ENCODE measurements at places on chromosomes 5 and 9.

DNA sequence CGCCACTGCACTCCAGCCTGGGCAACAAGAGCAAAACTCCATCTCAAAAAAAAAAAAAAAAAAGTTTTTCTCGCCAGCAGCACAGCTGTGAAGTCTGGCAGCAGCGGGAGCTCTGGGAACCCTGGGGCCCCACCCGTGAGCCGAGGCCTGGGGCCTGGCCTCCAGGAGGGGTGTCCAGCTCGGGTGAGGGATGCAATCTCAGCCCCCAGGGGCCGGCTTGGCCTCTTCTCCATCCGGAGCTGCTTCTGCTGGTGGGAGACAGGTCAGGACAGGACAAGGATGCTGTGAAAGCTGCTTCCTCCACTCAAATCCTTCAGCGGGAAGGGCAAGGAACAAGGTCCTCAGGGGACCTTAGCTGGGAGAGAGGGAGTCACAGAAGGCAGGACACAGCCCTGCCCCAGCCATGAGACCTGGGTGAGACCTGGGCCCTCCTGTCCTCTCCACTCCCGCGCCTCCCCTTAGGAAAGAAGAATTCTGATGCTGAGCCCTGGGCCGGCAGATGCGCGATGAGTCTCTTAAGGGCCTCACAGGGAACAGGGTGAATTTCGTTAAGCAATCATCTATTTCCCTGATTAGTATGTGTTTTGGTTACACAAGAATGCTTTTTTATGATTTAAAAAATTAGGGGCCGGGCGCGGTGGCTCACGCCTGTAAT lies 30.6 kb downstream of the PLPP7 start:
- DNase-seq = no peak

GRCh38 chr5:72379936-72380335 lies 59.8 kb downstream of the PTCD2 start:
- no peak for DNase-seq

DNA sequence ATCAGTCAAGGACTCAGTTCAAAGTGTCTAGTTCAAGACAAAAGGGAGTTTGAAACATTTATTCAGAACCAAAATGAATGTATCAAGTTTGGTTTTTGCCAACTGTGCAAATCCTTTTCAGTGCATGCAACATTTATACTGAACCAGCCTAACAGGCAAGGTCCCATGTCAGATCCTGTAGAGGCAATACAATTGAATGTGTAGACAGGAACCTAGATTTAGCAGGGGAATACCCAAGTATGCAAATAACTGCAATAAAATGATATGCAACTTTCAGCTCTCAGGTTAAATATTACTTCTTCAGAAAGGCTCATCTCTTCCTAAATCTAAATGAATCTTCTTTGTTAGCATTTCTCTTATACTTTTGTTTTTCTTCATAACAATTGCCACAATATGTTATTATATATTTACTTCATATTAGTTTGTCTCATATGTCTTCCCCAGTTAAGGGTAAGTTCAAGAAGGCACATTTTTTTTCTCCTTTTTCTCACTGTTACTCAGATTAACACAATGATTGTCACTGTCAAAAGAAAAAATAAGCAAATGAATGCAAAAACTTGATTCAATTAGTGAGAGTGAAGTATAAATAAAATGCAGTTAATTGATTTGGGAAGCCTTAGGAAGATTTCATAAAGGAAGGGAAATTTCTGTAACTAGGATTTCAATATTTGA lies 163.9 kb upstream of the RASA1 start:
- no peak for DNase-seq

DNA sequence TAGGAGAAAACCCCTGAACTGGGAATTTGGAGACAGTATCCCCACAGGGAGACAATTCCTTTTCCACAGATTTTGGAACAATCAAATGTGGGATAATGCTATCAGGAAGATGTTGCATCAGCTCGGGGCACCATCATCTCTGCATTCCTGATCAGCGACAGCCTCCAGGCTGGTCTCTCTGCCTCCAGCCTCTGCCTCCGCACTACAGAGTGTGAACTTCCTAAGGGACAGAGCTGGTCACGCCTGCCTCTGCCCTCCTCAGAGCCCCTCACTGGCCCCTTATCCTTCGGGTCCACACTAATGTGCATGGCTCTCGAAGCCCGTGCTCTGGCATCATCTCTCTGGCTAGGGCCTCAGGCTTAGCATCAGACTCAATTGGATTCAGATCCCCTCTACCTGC lies 8.6 kb downstream of the FOXI1 start:
- no peak for DNase-seq

DNA sequence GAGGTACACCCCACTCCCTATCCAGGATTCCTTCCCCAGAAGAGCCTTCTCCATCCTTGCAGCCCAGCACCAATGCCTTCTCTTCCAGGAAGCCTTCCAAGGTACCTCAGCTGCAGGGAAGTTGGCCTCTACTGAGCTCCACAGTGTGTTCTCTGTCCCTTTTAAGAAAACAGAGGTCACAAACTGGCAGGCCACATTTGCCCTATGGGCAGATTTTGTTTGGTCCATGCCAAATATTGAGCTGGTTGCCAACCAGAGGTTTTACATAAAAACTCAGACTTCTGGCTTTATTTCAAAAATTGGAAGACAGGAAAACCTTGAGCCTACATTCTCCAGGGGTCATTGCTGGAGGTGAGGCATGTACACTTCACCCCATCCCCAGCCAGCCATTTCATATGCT lies 9.0 kb upstream of the NDST1 start:
- no peak for DNase-seq

- peak; percentile 73 for DNase-seq
These were observed 206.6 kb upstream of the RFX3 start for GRCh38 chr9:3732077-3733038.

DNA sequence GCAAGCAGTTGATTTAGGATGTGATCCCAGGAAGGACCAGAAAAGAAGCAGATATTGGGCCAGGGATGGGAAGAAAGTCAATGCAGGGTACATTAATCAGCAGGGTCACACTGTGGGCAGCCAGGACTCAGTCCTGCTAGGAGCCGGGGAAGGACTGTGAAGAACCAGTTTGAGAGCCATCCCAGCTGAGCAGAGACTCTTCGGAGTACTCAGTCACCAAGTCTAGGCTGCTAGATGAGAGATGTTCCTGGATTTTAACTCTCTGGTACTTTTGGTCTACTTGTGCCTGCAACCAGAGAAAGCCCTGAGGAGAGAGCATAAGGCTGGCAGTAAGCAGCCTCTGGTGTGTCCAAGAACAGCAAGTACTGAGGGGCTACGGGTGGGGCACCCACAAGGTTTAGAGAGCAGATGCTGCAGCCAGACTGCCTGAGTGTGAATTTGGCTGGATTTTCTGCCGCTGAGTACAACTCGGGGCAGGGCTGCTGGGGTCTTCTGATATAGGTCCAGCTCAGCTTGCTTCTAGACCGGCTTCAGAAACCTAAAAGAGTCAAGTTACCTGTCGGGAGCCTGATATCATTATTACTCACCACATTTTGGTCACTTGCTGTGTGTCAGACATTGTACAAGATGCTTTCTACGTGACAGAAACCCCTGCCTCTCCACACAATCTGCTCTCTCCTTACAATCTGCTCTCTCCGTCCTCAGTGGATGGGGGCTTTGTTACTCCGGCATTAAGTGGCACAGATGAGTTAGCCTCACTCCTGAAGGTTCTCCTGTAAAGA lies 250.2 kb upstream of the GAS1 start:
- no peak for DNase-seq

DNA sequence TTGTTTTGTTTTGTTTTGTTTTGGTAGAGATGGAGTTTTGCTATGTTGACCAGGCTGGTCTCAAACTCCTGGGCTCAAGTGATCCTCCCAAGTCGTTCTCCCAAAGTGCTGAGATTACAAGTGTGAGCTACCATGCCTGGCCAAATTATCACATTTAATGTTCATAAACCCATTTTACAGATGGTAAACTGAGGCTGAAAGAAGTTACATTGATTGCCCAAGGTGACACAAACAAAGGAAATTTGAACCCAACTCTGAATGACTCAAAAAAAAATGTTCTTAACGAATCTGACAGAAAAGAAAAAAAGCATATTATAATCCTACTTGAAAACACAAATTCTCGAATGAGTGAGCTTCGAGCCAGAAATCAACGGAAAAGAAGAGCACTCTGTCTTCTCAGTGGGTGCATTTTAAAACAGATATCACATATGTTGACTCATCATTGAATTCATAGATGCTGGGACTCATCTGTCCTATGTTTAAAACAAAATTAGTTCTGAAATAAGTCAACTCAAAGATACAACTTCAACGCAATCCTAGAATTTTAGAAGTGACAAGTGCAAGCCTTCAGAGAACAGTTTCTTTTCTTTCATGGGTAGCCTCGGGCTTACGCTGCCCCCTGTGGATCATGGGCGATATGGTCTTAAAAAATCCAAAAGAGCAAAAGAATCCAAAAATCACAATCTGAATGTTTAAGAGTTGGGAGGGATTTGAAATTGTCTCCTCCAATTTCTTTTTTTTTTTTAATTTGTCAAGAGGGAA lies 28.4 kb downstream of the TIMD4 start:
- DNase-seq = no peak

- DNase-seq = no peak
These were observed 379.8 kb downstream of the KDM4C start for GRCh38 chr9:7137571-7137970.

GRCh38 chr5:162209005-162209605 lies 141.5 kb downstream of the GABRG2 start:
- peak; percentile 14 for DNase-seq

GRCh38 chr5:5422819-5423515 lies 490 bp downstream of the ICE1 start:
- DNase-seq = no peak

- DNase-seq = peak; percentile 49
These were observed 34.3 kb upstream of the RPS23 start for GRCh38 chr5:82312373-82312856.

GRCh38 chr5:151012862-151013261 lies 7.5 kb upstream of the GPX3 start:
- no peak for DNase-seq

GRCh38 chr5:124199893-124200292 lies 546.5 kb downstream of the ZNF608 start:
- DNase-seq = no peak

DNA sequence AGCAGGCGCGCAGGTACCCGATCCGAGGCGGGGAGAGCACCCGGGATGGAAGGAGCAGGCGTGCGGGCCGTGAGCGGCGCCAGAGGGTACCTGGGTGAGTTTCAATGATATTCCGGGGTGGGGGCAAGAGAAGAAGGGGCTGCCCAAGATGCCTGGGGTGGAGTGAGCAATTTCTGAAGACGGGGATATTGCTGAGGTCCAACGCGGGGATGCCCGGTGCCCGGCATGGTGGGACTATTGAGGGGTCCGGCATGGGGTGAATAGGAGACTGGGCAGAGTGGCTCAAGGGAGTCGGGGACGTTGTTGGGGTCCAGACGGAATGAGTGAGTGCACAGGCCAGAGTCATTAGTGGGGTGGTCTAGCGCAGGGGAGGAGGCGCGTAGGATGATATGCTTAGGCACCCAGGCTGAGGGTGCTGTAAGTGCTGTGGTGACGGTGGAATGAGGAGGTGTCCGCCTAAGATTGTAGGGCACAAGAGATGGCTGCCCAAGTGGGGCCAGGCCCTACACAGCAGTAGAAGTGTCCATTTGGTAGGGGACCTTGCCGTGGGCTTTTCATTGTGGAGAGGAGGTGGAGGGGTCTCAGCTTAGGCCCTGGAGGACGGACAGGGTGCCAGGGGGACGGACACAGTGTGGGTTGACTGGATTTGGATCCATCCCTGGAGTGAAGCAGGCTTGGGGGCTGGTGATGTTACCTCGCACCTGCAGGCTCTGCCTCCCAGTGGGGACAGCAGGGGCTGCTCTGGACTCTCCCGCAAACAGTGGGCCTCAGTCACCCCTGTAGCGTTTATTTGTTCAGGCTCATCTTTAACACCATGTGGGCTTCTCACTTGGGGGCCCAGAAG lies 719 bp downstream of the MIGA2 start:
- DNase-seq = no peak

DNA sequence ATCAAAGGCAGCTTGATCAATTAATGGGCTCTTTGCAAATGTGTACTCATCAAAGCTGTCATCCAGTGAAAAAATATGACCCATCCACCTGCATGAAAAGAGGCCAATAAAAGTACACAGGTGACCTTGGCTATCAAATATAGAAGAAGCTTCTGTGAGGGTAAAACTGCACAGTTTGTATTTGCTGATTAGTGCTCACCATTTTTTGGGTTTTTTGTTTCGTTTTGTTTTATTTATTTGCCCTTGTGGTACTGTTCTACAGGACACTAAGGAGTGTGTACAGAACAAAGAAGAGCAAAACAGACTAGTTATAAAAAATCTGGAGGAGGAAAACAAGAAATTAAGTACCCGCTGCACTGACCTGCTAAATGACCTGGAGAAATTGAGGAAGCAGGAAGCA lies 101.3 kb downstream of the CNTLN start:
- DNase-seq = no peak

GRCh38 chr5:126937771-126938170 lies 92.6 kb downstream of the MARCHF3 start:
- DNase-seq = no peak

GRCh38 chr5:10662083-10662482 lies 98.2 kb downstream of the ANKRD33B start:
- no peak for DNase-seq

GRCh38 chr9:96245399-96245798 lies 56.6 kb downstream of the HSD17B3 start:
- DNase-seq = no peak

- no peak for DNase-seq
These were observed 397.6 kb downstream of the SPOCK1 start for GRCh38 chr5:137101544-137101943.

DNA sequence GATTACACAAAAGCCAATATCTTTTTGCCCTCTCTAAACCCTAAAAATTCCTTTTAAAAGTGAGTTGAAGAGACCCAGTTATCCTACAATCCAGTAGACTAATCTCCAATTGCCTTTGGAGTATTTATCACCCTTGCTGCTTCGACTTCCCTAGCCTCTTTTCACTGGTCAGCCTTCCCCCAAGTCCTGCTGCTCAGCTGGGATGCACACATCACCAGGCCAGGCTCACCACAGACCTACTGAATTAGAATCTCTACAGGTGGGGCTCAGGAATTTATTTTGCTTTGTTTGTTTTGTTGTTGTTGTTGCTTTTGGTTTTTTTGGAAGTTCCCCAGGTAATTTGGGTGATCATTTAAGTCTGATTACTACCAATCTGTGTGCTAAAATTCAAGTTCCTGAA lies 11.6 kb upstream of the FOXD1 start:
- DNase-seq = no peak

DNA sequence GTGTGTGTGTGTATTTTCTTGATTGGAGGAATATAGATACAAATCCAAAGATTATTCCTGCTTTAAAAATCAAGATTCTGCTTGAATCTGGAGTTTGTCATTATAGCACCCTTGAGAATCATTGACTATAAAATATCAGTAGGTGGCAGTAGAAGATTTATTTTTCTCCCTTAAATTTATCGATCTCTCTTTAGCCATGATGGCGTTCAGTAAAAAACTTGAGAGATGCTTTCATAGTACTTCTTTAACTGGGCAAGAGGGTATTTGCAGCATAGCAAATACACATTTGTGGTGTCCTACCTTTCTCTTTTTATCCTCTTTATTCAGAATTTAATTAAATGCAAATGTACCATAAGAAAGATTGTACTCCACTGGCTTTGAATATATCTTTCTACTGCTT lies 307.7 kb downstream of the ADGRV1 start:
- peak; percentile 27 for DNase-seq
